ENCODE measurements at places on chromosomes 1 and 21.

DNA sequence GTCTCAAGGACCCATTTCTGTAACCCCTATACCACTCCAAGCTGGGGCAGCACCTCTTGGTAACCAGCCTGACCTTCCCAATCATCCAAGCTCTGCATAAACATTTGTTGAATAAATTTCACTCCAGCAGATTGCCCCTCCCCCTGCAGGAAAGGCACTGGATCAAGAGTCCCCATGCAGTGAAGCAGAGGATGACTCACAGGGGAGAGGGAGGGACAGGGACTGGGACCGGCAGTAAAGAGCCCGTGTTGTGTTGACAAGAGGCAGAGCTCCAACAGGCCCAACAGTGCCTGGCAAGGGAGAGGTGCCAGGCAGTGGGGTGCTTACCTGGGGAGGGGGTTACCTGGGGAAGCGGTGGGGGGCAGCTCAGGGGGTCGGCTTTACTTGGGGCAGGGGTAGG lies 32.3 kb downstream of the SLC9A1 start:
- DNase-seq = peak; percentile 87

GRCh38 chr21:32382108-32382644 lies 10.6 kb downstream of the URB1 start:
- peak; percentile 69 for DNase-seq

DNA sequence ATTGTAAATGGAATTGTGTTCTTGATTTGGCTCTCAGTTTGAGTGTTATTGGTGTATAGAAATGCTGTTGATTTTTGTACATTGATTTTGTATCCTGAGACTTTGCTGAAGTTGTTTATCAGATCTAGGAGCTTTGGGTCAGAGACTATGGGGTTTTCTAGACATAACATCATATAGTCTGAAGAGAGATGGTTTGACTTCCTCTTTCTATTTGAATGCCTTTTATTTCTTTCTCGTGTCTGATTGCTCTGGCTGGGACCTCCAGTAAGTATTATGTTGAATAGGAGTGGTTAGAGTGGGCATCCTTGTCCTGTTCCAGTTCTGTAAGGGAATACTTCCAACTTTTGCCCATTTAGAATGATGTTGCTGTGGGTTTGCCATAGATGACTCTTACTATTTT lies 39.1 kb upstream of the ANGPTL1 start:
- DNase-seq = no peak

GRCh38 chr1:162022626-162023025 lies 1.0 kb downstream of the OLFML2B start:
- peak; percentile 17 for DNase-seq
